NCI-H1694 treated with DMSO at 0.1 percent for 48 hours (cell line): ENCODE measurements at places on chromosomes 3 and 15.

DNA sequence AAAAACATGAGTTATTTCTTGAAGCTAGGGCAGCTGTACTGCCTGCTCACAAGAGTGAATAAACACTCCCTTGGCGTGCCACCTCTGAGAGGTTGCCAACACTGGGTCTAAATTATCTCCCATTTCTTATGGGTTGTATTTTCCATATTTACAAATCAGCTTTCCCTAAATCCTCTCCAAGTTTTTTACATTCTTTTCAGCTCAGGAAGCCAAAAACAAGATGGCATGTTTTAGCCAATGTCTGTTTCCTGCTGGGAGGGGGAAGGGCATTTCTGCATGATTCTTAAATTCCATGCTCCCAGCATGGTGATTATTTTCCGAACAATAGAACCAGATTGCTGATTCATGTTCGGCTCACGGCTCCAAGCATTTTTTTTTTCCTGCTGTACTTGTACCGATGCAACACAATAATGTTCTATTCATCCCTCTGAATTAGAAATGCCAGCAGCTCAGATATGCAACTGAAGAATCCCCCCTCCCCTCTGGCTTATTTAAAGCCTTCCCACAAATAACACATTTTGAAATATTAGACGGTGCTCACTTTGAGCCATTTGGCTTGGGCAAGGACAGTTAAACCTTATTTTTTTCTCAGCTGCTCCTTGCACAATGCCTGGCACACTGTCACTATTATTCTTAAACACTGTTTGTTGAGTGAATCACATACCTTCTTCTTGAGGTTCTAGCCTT, 252.5 kb downstream of the THRB start:
- no peak for DNase-seq

GRCh38 chr3:179308001-179308400, 14.8 kb upstream of the ZNF639 start:
- DNase-seq = no peak

- no peak for DNase-seq
Measured at GRCh38 chr15:40010686-40011085, 28.3 kb downstream of the SRP14 start.

DNA sequence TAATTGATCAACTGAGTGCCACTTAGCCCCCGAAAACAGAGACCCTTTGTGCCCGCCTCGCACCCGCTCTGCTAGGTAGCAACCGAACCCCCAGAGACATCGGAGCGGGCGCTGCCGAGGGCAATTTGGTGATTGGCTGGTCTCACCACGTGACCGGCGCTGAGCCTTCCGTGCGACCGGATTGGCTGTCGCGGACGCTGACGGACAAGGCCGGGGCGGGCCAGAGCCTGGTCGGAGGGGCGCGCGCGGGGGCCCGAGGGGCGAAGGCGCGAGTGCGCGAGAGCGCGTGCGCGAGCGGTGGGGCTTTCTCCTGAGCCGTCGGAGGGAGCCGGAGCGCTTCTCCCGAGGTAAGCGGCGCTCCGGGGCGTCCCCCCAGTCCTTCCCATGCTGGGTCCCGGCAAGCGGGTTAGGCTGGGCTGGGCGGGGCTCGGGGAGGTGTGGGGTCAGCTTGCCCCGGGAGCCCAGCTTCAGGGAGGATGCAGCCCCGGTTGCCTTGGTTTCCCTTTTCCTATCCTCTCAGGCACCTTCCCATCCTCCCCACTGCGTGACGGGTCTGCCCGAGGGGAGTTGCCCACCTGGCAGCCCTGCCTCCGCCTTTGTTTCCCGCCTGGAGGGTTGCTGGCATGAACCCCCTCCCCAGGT, at the start of gene TMEM108:
Gene TMEM108 (plus strand): TSS at position 303 of the 642 bp plus-strand sequence.
- DNase-seq = peak; percentile 86

DNA sequence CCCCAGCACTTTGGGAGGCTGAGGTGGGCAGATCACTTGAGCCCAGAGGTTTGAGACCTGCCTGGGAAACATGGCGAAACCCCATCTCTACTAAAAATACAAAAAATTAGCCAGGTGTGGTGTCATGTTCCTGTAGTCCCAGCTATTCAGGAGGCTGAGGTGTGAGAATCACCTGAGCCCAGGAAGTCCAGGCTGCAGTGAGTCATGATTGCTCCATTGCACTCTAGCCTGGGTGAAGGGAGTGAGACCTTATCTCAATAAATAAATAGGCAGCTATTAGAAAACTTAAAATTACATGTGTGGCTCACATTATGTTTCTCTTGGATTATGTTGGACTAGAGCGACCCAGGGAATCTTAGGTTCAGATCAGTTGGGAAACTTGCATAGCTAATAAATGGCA, 69.7 kb downstream of the RPLP1 start:
- DNase-seq = no peak

- no peak for DNase-seq
Measured at GRCh38 chr15:76335307-76336253, 993 bp upstream of the ISL2 start.
